Activated CD4-positive, CD25-positive, alpha-beta regulatory T cell treated with anti-CD3 and anti-CD28 coated beads, Interleukin-2, amount 50 U/mL, for 16 hours (primary cell): ENCODE measurements at places on chromosomes 13 and 19.

GRCh38 chr19:40806423-40807146 lies 7.6 kb downstream of the EGLN2 start:
- peak; percentile 50 for DNase-seq

- no peak for DNase-seq
Observed at GRCh38 chr13:97333983-97334382, 100.0 kb upstream of the RAP2A start.

- DNase-seq, result no peak
Observed at GRCh38 chr13:51066091-51066831, 44.8 kb downstream of the C13orf42 start.

DNA sequence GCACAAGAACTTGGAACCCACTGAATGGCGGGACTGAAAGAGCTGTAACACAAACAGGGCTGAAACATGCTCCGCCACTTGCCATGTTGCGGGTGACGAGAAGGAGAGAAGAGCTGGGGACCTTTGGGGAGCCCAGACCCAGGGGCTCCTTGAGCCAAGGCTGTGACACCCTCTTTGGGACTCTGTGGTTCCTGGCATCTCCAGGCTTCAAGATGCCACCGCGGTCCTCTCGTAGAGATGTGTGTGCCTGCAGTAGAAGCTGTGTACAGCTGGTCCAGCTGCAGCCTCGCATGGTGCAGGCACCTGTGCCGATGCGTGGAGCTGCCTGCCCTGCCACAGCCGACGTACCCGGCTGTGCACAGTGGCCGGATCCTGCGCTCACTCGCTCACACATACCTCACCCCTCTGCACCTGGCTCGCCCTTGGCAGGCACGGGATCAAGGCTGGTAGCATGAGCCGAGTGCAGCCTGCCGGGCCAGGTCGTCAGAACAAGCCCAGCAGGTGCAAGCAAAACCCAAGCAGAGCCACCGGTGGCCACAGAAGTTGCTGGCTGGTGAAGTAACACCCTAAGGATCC lies 1385.8 kb downstream of the PCDH9 start:
- DNase-seq, result no peak

DNA sequence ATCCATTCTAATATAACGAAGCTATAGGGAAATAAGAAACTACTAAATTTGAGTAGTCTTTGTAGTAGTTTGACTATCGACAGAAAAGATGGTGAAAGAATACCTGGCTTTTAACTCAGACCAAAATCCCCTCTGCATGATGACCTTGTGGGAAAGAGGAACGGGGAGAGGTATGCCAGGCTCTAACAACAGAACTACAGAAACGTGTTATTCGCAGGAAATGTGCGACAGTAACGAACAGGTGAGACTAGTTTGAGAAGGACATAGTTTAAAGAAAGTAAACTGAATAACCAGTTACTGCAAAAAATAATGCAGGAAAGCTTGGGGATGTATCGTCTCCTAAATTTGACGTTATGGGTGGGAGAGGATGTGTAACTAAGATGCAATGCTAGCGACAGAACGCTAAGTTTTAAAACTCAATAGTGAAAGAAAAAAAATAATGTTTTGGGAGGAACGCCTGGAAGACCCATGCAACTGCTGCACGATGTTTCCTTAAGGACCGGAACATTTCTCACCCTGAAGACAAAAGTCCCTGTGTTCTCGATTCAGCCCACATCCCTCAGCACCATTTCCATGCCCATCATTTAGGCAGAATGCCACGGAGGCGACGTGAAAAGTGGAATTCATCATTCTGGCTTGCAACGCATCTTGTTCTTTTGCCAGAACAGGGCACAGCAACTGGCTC lies 1.6 kb upstream of the RAP2A start:
- DNase-seq, result no peak

GRCh38 chr19:48401287-48401686 lies 7.8 kb downstream of the GRIN2D start:
- no peak for DNase-seq

GRCh38 chr13:20294497-20294896 lies 62.4 kb upstream of the GJB6 start:
- DNase-seq, result no peak

GRCh38 chr19:54206030-54206830 lies 5.6 kb downstream of the RPS9 start:
- DNase-seq, result no peak

DNA sequence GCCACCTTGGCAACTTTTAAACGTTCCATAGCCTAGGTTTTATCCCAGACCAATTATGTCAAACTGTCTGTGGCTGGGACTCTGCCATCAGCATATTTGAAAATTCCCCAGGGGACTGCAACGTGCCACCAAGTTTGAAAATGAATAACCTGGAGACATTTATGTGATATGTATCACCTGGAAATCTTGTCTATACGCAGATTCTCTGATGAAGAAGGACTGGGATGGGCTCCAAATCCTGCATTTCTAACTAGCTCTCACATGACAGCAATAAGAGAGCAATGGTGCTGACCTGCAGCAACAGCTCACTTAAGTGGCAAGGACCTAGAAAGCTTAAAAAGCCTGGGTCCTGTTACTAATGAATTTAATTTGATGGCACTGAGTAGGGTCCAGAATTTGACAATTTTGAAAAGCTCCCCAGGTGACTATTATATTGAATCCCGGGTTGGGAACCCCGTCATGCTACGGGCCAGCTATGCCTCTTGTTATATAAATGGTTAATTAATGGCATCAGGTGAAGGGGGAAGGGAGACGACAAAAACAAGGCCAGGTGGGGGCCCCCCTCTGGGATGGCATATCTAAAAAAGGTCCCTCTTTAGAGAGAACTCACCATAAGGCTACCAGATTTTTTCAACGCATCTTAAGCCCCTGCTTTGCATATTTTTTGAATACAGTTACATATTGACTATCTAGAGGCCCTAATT lies 213.7 kb downstream of the ZIC5 start:
- no peak for DNase-seq

DNA sequence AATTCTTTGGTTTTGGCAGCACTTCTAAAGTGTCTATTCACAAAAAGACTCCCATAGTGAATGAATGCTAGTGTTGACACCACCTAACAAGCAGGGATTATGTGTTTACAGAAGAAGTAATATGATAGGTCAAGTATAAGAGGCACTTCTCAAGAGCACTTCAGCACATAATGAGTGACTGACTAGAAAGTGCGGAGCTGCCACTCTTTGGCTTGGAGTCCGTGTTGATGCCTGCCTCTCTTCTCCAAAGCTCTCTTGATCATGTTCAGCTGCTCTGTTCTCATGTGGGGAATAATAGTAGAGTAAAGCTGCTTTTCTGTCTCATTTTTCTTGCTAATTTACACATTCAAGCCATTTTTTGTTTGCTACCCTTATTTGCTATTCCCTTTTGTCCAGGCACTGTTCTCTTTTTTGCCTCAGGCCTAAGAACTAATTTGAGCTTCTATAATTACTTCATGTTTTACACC lies 22.7 kb upstream of the MAB21L1 start:
- DNase-seq, result no peak

DNA sequence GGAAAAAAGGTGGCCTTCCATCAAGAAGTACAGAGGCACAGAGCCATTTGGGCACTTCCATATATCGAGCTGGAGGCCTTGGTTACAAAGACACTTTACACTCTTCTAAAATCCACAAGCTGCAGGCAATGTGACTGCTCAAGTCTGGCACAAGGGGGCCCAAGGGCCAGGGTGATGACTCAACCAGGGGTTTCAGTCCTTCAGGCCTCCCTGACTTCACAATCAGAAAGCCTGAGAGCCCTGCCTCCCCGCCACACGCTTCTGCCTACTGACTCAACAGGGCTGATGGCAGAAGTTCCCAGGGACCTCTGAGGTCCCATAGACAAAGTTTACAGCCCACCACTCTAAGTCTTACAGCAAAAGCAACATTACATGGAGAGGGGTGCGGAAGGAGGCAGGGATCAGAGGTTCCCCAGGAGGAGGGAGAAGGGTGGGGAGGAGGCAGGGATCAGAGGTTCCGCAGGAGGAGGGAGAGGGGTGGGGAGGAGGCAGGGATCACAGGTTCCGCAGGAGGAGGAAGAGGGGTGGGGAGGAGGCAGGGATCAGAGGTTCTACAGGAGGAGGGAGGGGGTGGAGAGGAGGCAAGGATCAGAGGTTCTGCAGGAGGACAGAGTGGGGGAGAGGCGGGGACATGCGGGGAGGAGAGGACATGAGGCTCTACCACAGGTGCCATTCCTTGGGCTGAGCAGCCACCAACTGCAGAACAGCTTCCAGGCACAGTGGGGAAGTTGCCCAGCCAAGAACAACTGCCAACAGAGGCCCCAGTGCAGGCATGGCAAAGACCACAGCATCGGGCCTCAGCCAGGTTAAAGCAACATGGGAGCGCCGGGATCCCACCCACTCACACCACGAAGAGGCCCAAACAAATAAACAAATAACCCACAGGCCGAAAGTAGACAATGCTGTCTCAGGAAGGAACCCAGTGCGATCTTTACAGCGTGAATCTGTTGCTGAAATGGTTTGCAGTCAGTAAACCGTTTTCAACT lies 52.0 kb downstream of the SLC7A1 start:
- no peak for DNase-seq

GRCh38 chr19:23771316-23771715 lies 12.6 kb upstream of the ZNF681 start:
- no peak for DNase-seq

GRCh38 chr13:76292031-76292430 lies 594.2 kb downstream of the KCTD12 start:
- DNase-seq, result no peak

GRCh38 chr19:33921165-33921564 lies 124.5 kb downstream of the KCTD15 start:
- DNase-seq, result no peak

GRCh38 chr13:26007261-26008125 lies 44.3 kb downstream of the SHISA2 start:
- no peak for DNase-seq

GRCh38 chr13:95146486-95146885 lies 154.8 kb downstream of the ABCC4 start:
- no peak for DNase-seq

GRCh38 chr19:17938092-17938845 lies 5.5 kb downstream of the CCDC124 start:
- DNase-seq, result peak; percentile 60

GRCh38 chr19:44957526-44957925 lies 2.3 kb downstream of the CLPTM1 start:
- DNase-seq, result no peak

GRCh38 chr13:67619995-67620380 lies 389.9 kb upstream of the PCDH9 start:
- no peak for DNase-seq

DNA sequence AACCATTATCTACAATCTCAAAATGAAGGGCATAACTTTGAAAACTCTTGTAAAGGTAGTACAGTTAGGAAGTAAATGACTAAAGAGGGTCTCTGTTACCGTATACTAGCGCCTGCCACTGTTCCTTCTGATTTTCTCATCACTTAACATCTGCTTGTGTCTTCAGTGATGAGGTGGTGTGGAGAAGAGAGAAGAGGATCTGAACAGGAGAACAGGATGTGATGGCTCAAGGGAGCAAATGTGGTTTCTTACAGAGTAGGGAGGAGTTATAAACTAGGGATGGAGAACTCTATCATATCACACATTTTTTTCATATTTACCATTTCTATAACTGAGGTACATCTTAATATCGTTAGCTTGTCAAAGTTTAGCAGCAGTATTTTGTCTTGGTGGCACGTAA lies 1.1 kb downstream of the KCTD4 start:
- no peak for DNase-seq

DNA sequence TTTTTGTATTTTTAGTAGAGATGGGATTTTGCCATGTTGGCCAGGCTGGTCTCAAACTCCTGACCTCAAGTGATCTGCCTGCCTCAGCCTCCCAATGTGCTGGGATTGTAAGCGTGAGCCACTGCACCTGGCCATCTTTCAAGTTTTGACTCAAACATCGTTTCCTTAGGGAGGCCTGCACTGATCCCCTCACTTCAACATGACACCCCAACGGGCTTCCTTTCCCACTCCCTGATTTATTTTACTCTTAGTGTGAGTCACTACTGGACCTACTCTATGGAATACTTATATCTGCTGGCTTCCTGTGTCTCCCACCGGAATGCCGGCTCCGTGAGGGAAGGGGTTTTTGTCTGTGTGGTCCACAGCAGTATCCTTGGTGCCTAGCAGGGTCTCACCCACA lies 4.5 kb upstream of the ADAMTS10 start:
- DNase-seq, result no peak
